Esophagus mucosa (tissue), 1 donor: ENCODE measurements at places on chromosomes 6 and 20.

DNA sequence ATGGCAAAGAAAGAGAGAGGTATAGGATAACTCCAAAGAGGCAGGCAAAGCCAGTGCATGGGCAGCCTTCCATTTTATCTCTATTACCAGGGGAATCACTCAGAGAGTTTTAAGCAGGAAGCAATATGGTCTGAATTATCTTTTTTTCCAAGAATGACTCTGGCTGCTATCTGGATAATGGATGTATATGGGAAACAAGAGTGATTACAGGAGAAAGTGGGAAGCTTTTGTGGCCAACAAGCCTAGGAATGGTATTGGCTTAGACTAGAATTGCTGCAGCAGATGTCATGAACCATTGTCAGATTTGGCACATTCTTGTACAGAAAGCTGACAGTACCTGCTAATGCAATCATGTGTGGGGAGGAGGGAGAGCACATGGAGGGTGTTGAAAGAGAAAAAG lies 73.0 kb upstream of the BTBD3 start:
- ATAC-seq: no peak

DNA sequence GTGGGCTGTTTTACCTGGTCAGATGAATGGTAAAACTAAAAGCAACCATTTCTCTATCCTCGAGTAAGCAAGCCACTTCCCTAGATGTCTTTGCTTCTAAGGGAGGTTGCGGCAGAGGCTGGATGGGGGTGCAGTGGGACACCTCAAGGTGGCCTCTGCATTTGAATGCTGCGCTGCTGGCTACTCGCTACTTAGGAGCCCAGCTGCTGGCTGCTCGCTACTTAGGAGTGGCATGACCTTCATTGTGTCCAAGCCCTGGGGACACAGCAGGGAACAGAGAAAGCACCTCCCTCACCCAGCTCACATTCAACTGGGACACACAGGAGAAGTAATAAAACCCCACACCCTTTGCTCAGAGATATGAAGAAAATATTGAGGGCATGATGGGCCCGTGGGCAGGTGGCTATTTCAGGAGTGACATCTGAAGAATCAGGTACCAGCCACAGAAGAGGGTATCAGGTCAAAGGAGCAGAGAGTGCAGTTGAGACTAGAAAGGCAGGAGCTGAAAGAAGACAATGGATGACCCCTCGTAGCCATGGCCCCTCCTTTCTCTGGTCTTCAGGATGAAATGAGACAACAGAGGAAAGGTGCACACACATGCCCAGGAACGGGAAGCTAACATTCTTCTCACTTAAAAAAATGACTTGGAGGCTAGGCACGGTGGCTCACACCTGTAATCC lies 149.4 kb downstream of the ZMYND8 start:
- no peak for ATAC-seq

GRCh38 chr6:144360401-144360800 lies 75.3 kb downstream of the UTRN start:
- ATAC-seq: no peak

- ATAC-seq: peak; percentile 55
Measured at GRCh38 chr6:145071836-145072235, 663.5 kb downstream of the EPM2A start.

DNA sequence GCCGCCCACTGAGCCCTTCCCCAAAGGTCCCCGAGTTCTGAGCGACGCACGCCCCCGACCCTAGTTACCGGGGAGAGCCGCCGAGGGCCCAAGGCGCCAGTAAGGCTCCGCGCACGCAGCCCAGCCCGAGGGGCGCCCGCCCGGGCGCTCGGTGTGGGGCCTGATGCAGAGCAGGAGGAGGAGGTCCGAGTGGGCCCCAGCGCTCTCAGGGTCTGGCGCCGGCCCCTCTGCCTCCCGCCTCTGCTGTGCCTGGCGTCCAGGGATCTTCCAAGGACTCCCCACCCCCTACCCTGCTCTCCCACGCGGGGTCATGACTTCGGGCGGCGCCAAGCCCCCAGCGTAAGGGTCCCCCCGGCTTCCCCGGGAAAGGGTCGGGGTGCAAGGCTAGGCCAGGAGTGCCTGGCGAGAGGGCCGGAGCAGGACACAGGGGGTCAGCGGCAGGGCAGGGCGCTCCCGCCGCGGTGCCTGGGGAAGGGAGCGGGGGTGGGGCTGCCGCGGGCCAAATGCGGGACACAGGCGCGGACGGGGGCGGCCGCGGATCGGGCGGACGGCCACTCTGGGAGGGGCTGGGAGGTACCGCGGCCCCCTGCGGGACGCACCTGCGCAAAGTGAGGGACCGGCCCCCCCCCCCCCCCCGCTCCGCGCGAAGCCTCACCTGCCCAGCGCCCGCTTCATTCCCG lies 637 bp downstream of the ABHD12 start:
- peak; percentile 57 for ATAC-seq

DNA sequence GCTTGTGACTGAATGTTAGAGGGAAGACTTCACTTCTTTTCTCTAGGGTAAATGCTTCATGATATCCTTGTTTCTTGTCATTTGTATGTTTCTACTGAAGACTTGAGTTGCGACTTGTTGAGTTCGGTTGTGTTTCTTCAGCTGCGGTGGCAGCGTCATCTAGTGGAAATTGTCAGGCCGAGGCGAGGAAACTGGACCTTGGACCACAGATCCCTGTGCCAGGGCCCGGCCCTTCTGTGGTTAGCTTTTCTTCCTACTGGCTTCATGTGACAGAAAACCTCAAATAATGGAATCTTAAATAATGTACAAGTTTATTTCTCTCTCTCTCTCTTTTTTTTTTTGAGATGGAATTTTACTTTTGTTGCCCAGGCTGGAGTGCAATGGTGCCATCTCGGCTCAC lies 12.4 kb downstream of the MTHFD1L start:
- ATAC-seq: no peak

- ATAC-seq: no peak
Measured at GRCh38 chr20:16428112-16428511, 145.1 kb downstream of the KIF16B start.

GRCh38 chr6:170110201-170111140 lies 180.4 kb downstream of the DLL1 start:
- ATAC-seq: no peak

- peak; percentile 90 for ATAC-seq
Measured at GRCh38 chr6:34791701-34792604, at the start of gene BLTP3A. Gene BLTP3A, plus strand, starts transcription at chr6:34792083. Its CDS starts 168 bp downstream, at chr6:34792251.

DNA sequence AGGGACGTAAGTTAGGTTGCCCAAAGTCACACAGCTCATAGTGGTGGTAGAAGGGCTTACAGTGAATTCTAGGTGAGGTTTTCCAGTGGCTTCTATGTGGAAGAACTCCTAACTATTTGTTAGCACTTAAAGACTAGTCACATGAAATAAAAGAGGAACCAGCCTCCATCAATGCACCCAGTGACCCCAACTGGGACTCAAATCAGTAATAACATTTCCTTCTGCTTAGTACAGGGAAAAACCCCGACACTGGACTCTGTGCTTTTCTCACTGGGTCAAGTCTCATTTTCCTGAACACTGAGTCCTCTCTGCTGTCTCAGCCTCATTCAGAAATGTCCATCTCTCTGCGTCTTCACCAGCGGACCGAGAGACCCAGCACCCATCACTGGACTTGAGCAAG lies 89.2 kb downstream of the SLC22A23 start:
- no peak for ATAC-seq

- no peak for ATAC-seq
Measured at GRCh38 chr20:53448426-53448825, 145.2 kb downstream of the ZNF217 start.

GRCh38 chr20:9989066-9989724 lies 45.6 kb upstream of the ANKEF1 start:
- no peak for ATAC-seq

GRCh38 chr20:5844063-5844681 lies 94.0 kb downstream of the SHLD1 start:
- no peak for ATAC-seq
